WERI-Rb-1 (cell line): ENCODE measurements at places on chromosomes 13 and 19.
A peak's percentile ranks its signal among the peaks of the same experiment; 100 is the strongest.

DNA sequence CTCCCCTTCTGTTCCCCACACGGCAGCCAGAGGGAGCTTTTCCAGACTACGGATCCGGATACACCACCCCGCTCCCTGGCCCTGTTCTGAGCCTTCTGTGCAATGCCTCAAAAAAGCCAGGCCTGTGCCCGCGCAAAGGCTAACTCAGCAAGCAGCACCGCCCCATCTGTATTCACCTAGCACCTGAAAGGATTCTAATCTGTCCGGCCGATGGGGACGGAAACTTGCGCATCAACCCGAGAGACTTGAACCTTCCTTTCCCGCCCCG is 589 bp downstream of the ZBTB45 start:
- peak; percentile 84 for DNase-seq

- peak; percentile 66 for DNase-seq
These were observed 7.2 kb downstream of the ACTN4 start for GRCh38 chr19:38654628-38655055.

DNA sequence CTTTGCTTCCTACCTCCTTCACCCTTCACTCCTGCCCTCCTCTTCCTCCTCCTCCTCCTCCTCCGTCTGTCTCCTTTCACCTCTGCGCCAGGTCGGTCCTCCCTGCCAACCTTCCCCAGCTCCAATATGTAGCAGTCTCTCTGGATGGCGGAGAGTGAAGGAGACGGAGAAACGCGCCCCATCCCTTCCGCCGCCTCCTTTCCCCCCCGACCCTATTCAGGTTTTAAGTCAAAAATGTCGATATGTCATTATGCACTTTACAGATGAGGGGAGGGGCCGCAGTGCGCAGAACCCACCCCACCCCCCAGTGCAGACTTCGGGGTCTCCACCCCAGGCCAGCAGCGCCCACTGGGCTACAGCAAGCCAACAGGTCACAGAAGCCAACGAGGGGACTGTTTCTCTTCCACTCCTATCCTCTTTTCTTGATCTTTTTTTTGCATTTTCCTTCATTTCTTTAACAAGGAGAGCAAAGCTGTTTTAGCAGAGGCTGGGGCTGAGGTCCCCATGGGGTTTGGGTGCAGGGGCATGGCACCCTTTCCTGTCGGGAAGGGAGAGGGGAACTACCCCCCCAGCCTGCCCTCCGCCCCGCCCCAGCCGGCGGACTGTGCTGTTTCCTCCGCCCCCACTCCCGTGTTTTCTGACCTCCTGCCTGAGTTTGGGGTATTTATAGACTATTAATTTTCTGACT is 9.2 kb downstream of the MIDN start:
- DNase-seq = no peak

DNA sequence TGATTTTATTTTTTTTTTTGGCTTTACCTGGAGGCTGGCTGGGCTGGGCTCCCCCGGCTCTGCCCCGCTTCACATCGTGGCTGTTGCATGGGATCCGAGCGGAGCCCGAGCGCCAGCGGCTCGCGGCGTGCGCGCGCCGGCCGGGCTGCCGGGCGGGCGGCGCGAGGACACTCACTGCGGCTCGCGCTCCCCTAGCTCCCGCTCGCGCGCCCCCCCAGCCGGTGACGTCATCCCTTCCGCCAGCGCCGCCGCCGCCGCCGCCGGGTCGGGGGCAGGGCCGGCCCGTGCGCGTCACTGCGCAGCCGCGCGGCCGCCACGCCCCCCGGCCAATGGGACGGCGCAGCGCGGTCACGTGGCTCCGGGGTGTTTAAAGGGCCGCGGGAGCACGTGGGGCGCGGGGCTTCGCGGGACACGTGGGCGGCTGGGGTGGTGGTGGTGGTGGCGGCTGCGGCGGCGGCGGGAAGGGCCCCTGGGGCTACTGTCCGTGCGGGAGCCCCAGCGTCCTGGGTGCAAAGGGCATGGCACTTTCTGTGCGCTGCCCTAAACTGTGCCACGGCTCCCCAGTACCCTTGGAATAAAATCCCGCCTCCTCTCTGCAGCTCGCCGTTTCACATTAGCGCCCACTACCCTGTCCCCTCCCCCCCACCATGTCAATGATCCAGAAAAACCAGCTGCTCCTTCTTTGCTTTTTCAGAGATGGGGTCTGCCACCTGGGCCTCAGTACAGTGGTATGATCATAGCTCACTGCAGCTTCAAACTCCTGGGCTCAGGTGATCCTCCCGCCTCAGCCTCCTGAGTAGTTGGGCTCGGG is at the start of gene PTPRS:
PTPRS (minus strand) TSS at position 176 of the 811 bp plus-strand sequence. CDS start 54,672 bp downstream, outside the sequence.
- DNase-seq = peak; percentile 90

GRCh38 chr13:110874508-110874960 is 40.3 kb downstream of the ANKRD10 start:
- peak; percentile 96 for DNase-seq
